RWPE1 (cell line): ENCODE measurements at places on chromosomes 3 and 15.
A peak's percentile ranks its signal among the peaks of the same experiment; 100 is the strongest.

DNA sequence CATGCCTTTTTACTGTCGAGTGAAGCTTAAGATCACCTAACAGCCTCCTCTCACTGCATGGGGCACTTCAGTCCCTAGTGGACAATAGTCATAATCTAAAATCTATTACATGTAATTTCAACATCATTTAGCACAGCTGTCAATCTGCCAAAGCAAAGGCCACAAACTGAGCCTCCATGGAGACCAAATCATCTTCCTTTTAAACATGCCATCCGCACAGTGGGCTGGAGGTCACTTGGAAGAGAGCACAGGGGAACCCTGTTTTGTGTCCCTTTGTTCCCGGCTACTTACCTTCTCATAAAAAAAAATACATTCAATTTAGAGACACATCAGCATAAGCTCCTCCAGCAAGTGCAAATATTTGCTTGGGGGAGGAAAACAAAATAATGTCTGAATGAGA is 167.3 kb downstream of the SQOR start:
- no peak for DNase-seq

DNA sequence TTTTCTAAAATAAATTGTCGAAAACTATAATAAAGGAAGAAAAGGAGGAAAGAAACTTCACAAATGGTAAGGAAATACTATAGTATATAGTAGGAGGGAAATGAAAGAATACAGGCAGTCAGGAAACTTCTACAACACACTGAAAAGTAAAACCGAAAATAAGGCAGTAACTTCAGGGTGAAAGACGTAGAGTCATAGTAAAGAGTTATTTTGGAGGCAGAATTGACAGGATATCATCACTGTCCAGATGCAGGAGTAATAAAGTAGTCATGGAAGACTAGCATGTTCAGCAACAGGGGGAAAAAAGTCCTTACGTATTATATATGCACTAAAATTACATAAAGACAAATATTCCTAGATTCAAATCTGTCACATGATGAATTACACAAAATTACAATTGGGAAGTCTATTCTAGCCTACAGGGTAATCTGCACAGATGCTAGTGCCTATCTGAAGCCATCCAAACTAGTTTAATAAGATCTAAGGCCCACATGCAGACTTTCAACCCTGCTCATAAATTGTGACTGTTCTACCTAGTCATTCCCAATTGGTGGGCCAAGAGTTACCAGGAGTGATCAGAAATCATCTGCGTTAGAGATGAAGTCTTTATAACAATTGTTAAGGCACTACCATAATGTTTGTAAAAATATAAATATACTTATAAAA is 14.0 kb downstream of the VPS13C start:
- no peak for DNase-seq

- peak; percentile 78 for DNase-seq
Measured at GRCh38 chr3:134600685-134601463, 49.9 kb downstream of the KY start.

DNA sequence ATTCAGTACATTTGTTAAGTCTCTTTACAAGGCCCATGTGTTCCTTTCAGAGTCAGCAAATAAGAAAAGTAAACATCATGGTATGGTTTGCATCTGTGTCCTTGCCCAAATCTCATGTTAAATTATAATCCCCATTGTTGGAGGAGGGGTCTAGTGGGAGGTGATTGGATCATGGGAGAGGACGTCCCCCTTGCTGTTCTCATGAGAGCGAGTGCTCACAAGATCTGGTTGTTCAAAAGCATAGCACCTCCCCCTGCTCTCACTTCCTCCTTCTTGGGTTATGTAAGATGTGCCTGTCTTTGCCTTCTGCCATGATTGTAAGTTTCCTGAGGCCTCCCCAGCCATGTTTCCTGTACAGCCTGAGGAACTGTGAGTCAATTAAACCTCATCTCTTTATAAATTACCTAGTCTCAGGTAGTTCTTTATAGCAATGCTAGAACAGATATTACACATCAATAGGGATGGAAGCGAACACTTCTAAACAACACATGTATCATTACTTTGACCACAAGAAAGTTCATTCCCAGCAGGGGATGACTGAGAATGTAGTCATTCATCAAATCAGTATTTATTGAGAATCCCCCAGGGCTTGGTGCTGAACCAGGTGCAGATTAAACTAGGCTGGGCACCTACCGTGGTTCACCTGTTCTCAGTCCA is 4.1 kb downstream of the EFCAB12 start:
- peak; percentile 48 for DNase-seq

DNA sequence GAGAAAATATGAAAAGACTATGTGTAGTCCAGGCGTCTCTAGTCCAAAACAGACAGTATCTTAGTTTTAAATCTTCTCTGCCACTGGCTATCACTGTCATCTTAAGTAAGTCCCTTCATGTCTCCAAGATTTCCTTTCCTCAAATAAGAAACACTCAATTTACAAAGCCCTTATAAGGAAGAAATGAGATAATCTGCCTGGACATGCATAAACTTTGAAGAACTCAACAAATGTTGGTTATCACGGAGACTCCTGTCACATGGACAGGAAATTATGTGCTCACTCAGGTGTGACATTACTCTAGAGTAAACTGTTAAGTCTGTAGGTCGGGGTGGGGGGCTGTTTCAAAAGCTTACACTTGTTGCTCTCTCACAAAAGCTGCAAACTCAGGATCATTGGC is 91.9 kb downstream of the IMPG2 start:
- no peak for DNase-seq

- DNase-seq, result no peak
Measured at GRCh38 chr15:63255489-63255990, 21.9 kb upstream of the APH1B start.

GRCh38 chr15:101020451-101020850 is 101.3 kb downstream of the LRRK1 start:
- no peak for DNase-seq

- DNase-seq, result no peak
Measured at GRCh38 chr3:126859415-126860246, 123.3 kb upstream of the PLXNA1 start.

- DNase-seq, result no peak
Measured at GRCh38 chr15:45026651-45027190, 3.7 kb downstream of the SORD start.

DNA sequence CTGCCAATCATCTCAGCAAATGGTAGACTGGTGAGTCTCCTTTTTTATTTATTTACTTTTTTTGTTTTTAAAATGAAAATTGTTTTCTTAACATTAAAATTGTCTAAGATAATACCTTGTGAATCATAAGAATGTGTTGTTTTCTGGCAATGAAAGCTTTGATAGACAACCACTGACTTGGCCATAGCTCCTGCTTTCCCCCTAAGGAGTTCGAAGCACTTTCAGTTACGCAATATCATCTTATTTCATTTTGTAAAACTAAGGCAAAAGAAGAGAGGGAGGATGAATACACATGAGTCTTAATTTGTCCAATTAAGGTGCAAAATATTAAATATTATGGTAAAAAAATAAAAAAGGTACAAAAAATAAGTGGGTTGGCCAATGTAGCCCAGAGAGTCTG is 74.8 kb upstream of the PLCL2 start:
- no peak for DNase-seq

DNA sequence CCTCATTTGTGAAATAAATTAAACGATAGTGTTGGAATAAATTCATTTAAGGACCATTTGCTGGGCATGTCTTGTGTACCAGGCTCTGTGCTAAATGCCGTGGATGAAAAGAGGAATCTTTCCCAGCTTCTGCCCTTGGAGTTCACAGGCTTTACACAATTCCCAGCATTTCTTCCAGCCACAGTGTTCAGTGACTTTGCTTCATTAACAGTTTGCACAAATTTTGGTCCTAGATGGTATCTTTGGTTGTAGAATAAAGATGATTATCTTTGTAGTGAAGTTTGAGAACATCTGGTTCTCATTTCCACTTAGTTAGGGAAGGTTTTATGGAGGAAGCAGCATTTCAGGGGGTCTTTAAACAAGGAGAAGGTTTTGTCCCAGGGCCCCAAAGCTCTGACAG is 100.1 kb downstream of the LRTM1 start:
- no peak for DNase-seq

DNA sequence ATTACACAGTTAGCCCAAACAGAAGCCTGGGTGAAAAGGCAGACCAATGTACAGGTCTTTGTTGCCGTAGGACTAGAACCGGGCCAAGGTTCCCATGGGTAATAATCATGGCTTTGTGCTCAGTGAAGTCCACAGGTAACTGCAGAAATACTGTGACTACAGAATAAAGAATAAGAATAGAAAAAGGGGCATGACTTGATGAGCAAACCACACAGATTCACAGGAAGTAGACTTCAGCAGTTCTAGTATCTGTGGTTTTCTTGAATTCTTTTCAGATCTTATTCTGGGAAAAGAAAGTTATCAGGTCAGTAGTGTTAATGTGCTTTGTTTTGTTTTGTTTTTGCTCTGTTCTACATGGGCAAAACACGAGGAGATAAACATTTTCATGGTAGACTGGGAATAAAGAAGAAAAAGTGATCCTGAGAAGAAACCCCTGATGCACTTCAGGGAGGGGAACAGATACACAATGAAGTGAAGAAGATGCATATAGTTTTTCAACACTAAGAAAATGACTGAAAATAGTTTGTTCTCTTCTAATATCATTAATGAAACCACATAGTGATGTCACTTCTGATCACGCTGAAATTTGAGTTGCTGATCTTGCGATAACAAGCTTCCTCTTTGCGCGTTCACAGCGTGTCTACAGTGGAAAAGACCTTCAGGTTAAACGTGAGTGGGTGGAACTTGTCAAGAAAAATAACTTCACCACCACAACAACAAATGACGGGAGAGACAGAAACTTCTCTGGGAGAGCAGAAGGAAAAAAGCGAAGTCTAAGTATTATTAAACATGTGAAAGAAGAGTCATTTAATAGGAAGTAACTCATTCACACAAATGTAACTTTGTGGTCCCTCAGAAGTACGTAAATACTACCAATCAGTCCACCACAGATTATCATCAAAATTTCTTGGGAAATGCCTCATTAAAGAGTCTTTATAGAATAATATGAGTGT is 315.8 kb upstream of the SATB1 start:
- no peak for DNase-seq

DNA sequence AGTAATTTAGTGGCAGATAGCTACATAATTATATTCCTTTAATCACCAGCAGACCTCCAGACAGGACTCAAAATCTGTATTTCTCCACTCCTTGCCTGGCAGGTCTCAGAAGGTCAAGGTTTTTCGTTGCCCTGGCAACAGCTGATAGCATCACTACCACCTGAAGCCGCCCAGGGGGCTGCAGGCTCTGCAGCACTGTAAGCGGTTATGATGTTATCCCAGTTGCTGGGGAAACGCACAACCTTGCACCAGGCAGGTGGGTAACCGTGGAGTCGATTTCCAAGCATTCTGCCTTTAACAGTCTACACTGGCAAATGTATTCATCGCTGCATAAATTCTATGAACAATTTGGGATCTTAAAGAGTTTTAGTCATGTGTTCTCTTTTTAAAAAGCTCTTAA is 756.3 kb downstream of the NTRK3 start:
- DNase-seq, result no peak

DNA sequence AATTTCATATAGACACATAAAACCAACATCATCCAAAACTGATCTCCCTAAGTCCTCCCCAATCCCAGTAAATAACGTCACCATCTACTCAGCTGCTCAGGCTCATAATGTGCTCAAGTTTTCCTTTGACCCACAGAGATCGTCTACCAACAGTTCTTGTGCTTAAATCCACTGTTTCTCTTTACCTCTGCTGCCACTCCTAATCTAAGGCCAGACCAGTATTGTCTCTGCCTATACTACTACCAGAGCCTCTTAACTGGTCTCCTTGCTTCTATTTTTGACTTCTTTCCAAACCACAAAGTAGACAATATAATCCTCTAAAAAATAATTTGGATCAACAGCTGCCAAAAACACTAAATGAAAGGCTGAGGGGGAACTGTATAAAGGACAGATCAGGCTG is 65.3 kb downstream of the CLASP2 start:
- no peak for DNase-seq
